AML-193 (cell line): ENCODE measurements at places on chromosomes 2 and 18.
A peak's percentile ranks its signal among the peaks of the same experiment; 100 is the strongest.

- no peak for DNase-seq
Measured at GRCh38 chr2:147927053-147927588, 82.3 kb downstream of the ACVR2A start.

DNA sequence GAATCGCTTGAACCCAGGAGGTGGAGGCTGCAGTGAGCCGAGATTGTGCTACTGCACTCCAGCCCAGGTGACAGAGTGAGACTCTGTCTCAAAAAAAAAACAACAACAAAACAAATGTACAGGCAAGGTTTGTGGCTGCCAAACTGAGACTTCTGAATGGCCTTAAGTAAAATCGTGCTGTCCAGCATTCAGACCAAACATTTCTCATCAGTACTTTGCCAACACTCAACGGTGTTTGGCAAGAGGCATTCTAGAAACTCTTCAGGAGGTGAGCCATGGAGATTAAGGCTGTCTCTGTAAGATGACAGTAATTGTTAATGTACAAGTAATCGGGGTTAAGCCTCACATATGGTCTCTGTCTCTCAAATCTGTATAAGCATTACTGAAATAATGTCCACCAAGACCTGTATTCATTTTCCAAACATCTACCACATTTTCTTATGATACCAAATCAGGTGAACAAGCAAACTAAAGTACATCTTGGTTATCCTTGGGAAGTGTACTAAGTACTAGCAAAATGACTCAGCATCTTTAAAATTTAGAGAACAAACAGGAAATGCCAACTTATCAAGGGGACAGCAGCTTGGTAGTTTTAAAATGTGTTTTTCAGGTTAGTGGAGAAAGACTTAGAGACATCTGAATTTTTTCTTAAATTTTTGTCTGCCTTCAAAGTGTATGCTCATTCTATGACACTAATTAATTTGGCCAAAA lies 29.3 kb downstream of the SERPINE2 start:
- no peak for DNase-seq

DNA sequence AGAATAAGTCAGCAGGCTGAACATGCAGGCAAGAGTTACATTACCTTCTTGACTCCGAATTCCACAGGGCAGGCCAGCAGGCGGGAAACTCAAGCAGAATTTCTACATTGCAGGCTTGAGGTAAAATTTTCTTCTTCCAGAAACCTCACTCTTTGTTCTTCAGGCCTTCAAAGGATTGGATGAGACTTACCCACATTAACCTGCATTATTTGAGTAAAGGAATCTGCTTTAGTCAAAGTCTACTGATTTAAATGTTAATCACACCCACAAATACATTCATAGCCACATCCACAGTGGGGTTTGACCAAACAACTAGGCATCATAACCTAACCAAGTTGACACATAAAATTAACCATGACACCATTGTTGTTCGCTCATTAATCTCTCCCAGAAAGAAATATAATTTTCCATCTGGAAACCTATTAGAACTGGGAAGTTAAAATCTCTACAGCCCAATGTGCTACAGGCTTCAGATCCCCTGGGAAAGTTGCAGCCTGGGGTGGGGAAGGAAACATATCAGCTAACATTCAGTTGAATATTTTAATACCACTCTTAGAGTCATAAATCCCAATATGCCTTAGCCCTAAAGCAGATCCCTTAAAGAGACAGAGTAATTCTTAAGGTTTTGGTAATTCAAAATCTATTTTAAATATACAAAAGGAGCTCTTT lies 468.2 kb upstream of the TNP1 start:
- no peak for DNase-seq

DNA sequence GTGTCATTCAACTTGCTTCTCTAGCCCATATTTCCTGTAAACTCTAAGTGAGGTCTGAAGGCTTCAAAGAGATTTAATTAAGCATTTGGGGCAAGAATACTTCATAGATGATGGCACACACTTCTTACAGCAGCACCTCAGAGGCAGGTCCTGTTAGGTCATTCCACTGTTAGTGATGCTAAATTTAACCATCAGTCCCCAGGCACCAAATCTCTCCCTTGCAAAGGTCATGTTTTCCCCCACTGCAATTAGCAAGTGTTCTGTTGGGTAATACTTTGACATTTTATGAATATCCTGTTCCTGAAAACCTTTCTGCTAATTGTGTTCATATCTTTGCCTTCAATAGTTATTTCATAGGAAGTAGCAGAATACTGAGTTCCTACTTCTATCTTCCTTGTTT lies 117.0 kb downstream of the STK39 start:
- DNase-seq, result no peak

DNA sequence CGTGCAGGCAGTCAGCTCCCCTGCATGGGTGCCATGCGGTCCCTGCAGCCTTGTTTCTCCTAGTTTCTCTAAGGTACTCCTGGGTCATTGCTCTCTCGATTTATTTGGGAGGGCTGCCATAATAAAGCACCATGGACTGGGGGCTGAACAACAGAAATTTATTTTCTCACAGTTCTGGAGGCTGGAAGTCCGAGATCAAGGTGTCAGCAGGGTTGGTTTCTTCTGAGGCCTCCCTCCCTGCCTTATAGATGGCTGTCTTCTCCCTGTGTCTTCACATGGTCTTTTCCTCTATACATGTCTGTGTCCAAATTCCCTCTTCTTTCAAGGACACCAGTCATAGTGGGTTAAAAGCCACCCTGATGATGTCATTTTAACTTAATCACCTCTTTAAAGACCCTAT lies 40.5 kb downstream of the RPL37A start:
- DNase-seq, result no peak

GRCh38 chr2:240839152-240840143 lies 19.4 kb upstream of the KIF1A start:
- DNase-seq, result no peak

GRCh38 chr18:25399554-25399953 lies 47.6 kb upstream of the ZNF521 start:
- DNase-seq, result no peak

GRCh38 chr18:61770279-61770678 lies 122.5 kb downstream of the RNF152 start:
- DNase-seq, result no peak

- DNase-seq, result no peak
Measured at GRCh38 chr2:38262069-38262871, 114.8 kb downstream of the ATL2 start.

DNA sequence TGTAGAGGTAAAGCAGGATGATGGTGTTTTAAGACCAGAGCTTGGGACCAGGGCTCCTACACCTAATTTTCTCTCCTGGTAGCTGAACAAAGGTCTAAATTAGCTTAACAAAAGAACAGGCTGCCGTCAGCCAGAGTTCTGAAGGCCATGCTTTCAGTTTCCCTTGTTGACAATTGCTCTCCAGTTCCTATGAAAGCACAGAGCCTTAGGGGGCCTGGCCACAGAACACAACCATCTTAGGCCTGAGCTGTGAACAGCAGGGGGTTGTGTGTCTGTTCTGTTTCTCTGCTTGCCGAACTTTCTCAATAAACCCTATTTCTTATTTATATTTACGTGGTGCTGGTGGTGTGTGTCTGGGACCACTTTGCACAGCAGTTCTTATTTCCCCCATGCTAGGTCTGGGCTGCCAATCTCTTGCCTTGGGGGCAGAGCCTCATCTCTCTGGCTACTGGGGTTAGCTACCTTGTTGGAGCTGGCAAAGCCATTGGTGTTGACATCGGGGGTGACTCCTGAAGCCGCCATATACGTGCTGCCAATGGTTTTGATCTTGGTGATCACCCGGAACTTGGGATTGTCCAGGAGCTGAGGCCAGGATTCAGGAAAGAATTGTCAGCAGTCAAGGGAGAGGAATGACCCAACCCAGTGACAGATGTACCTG lies 29.0 kb downstream of the CENPO start:
- DNase-seq, result no peak

DNA sequence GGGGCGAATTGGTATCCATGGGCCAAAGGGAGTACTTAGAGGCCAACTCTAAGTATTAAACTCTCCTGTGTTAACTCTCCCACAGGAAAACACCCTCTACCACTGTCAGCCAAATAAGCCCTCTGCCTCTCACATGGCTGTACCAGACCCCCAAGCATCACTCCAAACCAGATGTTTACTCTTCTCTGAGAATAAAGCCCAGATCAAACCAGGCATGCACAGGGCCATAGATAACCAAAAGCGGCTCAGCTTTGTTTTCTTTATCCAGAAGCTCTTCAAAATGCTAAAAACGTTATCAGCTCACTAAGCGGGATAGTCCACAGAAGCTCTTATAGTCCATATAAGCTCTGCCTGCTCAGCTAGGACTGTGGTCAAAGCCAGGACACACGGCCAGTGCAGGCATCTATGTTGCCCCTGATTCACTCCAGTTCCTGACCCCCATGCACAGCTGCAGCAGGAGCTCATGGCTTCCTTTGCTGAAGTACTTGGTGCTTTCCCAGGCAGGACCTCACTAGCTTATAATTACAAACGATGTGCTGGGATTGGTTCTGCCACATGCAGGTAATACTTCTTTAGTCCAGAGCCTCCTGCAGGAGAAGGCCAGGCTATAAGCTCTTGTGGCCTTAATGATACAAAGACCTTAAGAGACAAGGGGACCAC lies 21.0 kb upstream of the SEMA4C start:
- DNase-seq, result no peak

GRCh38 chr2:30095402-30095801 lies 51.4 kb upstream of the YPEL5 start:
- no peak for DNase-seq

DNA sequence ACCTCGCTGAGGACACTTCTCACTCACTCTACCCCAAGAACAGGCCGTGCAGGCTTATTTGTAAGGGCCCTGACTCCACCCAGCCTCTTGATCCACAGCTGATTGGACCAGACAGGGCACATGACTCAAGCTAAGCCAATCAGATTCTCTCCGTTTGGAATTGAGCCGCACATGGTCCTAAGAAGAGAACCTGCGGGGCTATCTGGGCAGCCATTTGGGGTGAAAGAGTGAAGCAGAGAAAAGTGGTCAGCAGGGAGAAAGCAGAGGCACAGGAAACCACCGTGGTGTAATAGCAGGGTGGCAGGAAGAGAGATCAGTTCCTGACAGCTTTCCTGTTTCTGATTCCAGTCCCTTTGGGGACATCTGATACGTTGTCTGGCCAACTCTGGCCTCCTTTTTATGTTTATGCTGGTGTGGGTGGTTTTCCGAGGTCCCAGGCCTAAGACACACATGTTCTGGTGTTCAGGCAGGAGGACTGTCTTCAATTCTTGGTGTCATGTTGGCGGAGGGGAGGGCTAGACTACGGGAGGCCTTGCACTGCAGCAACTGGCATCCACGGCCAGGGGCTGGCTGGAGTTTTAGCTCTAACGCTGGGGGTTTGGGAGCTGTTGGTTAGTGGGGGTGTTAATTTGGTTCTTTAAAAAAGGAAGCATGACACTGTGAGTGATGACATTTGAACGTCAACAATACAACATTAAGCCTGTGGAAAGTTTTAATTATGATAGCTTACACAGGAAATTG lies 26.1 kb upstream of the SPTBN1 start:
- DNase-seq, result peak; percentile 82

GRCh38 chr2:180494286-180494685 lies 486.1 kb upstream of the UBE2E3 start:
- no peak for DNase-seq

- DNase-seq, result no peak
Measured at GRCh38 chr2:228329282-228329681, 147.8 kb upstream of the SPHKAP start.

- no peak for DNase-seq
Measured at GRCh38 chr2:215861607-215862350, 151.6 kb downstream of the MREG start.

- DNase-seq, result no peak
Measured at GRCh38 chr18:7476386-7476785, 90.7 kb upstream of the PTPRM start.

DNA sequence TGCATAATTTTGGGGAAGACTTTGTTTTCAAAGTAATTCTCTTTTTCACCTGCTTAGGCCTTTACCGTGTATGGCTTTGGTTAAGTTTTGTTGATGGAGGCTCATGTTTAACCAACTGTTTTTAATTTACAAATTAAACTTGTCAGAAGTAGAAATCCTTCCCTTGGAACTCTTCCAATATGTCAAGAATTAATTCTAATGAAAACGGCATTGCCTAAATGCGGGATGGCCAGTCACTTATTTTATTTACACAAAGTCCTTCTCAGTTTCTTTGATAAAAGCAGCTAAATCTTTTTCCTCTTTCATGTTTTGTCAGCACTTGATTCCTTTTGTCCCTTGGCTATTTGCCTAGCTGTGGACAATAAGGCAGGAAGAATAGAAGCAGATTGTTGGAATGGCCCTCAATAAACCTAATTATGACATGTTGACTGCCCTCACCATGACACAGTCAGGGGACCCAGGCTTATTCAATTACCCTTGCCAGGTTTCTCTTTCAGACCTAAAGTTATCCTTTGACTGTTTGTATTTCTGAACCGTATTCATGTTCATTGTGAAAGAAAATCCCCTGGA lies 26.3 kb downstream of the PAX3 start:
- no peak for DNase-seq

DNA sequence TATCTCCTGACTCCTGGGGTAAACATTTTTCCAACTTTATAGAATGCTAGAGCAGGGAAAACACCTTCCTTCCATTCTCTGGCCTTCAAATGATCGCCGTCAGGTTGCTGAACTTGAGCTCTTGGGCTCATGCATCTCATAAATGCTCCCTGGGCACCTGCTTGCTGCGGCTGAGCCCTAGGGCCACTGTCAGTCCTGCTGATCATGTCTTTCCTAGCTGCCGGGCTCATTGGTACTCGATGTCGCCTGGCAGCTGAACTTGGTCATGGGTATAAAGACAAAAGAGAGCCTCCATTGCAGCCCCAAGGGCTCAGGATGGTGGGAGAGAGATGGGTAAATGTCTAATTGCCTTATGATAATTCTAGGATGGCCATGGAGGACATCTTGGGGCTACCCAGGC lies 80.6 kb downstream of the HS1BP3 start:
- DNase-seq, result no peak

GRCh38 chr2:224366267-224366844 lies 35.6 kb downstream of the FAM124B start:
- DNase-seq, result no peak

DNA sequence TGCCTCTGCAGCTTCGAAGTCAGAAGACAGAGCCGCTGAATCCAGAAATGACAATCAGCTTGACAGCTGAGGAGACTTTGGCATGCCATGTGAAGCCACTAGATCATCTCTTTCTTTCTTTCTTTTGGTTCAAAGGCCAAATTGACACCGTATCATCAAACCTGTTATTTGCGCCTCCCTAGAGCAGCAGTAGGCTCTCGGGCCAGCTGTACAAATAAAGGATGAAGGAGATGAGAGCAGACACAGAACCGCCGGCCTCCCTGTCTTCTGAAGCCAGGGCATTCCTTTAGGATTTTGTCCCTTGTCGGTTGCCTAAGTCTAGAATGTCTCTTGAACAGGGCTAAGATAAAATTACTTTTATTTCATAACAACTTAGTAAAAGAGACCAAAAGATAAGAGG lies 36.8 kb downstream of the COL4A4 start:
- no peak for DNase-seq
